Activated CD4-positive, alpha-beta memory T cell treated with anti-CD3 and anti-CD28 coated beads for 36 hours (primary cell): ENCODE measurements at places on chromosomes 11 and 22. TPM values are rescaled to one million over a fixed set of nuclear protein-coding genes. Genes with fewer than 3 reads are reported as not detected.

The GRAMD4 gene
- total RNA-seq: 52.0 TPM

The OR52A1 gene
- not detected for total RNA-seq

The SLC37A2 gene
- total RNA-seq: 0.46 TPM

The FXYD6 gene
- 0.26 TPM for total RNA-seq

The SOX6 gene
- total RNA-seq: not detected

The PTPRCAP gene
- 97.4 TPM for total RNA-seq

The AQP11 gene
- 0.48 TPM for total RNA-seq

The DEFB131B gene
- not detected for total RNA-seq

The TRIM6 gene
- 0.74 TPM for total RNA-seq
